ENCODE measurements at places on chromosomes 2 and 18.

DNA sequence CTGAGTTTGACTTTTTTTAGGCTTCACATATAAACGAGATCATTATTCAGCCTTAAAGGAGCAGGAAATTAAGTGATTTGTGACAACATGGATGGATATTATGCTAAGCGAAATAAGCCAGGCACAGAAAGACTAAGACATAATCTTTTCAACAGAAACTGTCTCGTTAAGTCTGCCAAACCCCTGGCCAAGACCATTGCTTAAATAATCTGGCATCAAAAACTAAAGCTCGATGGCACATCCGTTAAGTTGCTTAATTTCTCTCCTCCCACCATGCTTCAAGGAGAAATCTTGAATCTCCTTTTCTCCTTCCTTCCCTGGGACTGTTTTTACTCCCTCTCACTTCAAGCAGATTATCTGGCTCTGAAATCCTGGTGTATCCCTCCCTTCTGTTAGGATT lies 140.3 kb downstream of the GALNT14 start:
- no peak for DNase-seq

DNA sequence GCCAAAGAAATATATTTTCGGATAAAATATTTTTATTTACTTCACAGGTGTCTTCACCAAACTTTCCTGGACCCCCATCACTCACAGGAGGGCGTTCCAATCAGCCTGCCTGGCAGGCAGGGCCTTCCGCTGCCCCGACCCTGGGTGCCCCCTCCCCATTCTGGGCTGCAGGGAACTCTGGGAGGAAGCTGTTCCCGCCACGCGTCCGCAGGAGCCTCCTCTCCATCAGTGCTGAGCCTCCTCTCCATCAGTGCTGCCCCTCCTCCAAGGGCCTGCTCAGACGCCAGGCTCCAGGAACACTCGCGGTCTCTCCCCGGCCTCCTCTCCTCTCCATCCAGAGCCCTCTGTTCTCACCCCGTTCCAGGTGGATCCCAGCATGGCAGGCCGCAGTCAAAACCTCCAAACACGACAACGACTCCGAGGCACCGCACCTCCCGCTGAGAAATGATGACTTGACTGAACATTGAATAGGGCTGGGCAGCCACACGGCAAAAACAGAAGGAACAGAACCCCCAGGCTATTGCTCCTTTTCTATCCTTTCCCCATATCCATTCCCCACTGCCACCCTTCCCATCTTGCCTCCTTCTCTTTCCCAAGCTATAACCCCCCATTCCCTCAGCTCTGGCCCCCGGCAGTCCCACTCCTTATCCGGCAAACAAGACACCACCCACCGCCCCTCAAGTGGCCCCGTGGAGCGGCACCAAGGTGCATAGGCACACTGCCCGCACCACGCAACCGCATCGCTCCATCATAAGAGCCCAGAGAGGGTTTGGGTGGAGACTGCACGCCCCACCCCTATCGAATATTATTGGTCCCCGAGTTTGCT lies 268.6 kb upstream of the RAB6C start:
- DNase-seq, result no peak

DNA sequence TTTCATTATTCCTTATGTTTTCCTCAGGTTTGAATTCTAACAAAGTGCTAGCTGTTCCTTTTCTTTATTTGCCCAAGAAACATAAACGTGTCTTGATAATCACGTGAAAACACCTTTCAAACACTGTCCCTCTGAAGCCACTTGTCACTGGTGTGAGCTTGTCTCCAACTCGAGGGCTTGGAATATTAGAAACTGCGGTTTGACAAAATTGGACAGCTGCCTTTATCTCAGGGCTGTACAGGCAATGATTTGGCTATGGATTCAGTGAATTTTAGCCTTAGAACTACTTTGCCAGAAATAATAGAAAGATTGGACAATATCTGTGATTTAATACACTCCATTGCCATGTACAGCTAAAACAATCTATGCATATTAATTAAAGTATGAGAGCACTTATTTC lies 763.0 kb upstream of the ACVR2A start:
- no peak for DNase-seq

GRCh38 chr2:241187918-241188234 lies 601 bp upstream of the ANO7 start:
- no peak for DNase-seq

DNA sequence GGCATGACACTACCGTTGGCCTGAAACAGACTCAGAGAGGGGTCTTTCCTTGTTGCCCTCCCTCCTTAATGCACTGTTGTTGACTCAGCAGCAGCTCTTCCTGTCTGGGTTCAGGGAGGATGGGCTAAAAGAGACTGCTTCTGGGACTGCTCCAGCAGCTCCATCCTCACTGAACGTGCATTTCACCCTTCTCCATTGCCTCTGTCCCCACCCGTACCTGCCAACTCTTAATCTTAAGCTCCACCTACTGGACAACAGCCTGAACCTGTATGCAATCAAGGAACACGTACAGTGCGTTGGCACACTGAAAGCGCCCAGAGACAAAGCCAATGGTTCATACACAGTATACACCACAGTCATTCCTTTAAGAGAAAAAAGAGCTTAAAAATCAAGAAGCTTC lies 230.8 kb upstream of the RAB6C start:
- peak; percentile 3 for DNase-seq

DNA sequence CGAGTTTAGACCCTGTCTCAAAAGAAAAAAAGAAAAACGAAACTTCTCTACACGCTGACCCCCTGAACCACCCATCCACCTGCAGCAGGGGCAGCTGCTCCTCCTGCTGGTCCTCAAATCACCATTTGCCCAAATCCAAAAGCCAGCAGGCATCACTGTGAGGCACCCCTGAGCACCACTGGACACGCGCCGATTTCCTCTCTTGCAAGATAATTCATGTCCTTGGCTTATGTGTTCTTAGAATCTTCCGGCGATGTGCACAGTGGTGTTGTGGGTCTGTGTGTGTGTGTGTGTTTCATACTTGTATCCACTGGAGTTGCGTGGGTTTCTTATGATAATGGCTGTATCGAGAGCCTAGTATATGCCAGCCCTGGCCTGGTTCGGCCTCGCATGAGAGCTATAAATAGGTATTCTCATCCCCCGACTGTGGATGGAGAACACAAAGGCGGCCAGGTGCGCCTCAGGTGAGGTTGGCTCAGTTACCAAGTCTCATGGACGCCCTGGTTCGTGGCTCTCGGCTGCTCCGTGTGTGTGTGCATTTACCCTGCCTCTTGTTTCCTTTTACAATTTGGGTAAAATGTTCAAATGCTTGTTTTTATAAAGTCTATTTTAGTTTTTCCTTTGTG lies 235.5 kb downstream of the HDAC4 start:
- no peak for DNase-seq

DNA sequence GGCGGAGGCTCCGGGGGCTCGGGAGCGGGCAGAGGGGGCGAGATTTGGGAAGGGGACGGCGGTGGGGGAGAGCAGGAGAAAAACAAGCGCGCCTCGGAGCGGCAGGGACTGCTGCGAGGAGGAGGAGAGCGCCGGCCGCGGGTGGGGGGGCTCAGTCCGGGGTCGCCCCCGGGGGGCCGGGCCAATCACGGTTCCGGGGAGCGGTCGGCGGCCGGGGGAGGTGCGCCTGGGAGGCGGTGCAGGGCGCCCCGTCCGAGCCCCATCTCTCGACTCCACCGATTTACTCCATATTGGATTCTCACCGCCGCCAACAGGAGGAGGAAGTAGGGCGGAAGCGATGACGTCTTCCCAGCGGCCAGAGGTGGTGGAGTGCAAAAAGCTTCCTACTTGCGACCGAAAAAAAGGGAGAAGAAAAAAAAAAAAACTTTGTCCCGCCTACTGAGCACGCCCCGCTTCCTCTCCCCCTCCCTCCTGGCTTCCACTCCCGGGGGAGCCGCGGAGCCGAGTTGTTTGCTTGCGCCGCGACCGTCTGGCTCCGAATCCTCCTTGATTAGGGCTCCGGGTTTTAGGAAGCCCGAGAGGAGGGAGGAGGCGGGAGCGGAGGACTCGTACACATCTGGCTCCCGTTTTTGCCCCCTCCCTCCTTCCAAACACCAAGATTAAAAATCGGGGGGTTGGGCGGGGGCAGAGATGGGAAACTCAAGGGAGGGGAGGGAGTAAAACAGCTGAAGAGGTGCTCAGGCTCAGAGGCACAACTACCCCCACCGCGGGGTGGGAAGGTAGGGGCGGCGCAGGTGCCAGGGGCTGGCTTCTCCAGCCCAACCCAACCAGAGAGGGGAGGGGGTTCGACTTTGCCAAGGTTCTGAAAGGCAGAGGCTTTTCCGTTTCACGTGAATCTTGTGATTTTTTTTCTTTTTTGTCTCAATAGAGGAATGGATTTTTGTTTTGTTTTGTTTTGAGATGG lies at the start of gene SPRED2:
Gene SPRED2 (minus strand): TSS at position 373 of the 964 bp plus-strand sequence. CDS start 612 bp downstream, outside the sequence.
- DNase-seq, result peak; percentile 85

GRCh38 chr2:45439788-45440773 lies 171.0 kb downstream of the SRBD1 start:
- DNase-seq, result no peak

DNA sequence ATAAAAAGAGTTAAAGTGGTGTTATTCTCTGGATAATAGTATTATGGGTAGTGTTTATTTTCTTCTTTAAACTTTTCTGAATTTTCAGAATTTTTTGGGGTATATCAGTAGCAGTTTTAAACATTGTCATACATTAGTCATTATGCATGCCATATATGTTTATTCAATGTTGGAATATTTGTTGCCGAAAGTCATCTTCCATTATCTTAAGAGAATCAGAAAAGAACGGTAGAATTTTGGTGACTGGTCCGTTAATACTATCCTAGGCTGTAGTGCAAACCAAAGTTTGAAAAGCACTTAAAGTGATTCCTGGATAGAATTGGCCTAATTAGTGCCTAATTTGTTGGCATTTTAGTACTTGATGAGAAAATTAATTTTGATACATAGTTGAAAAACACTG lies 244.1 kb downstream of the PHLPP1 start:
- no peak for DNase-seq

DNA sequence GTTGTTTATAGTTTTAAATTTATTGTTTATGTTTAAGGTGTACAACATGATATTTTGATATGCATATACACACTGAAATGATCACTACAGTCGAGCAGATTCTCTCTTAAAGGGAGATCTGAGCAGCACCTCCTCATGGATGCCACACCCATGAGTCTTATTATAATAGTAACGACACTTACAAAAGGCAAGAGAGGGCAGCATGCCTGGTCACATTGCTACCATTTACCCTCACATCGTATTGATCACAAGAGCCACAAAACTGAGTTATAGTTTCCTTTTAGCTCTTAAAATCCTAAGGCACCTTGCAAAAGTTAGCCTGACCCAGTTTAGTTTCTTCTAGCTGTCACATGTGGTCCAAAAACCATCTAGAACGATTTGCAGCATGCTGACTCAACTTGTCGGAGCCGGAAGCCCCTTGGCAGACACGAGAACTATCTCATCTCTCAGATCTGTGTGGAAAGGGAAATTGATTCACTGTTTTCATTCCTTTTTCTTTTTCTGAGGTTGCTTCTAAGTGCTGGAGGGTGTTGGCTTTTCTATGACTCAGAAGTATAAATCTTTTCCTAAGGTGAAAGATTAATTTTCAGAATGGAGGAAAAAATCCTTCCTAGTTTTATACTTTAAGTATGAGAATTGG lies 85.3 kb downstream of the CDC42EP3 start:
- DNase-seq, result peak; percentile 94
